Activated CD4-positive, CD25-positive, alpha-beta regulatory T cell treated with anti-CD3 and anti-CD28 coated beads, Interleukin-2, amount 50 U/mL, for 16 hours (primary cell): ENCODE measurements at places on chromosomes 2 and 18.

GRCh38 chr18:77079954-77080682, 52.5 kb downstream of the MBP start:
- no peak for DNase-seq

- no peak for DNase-seq
Observed at GRCh38 chr2:100246163-100247145, 75.8 kb downstream of the LONRF2 start.

DNA sequence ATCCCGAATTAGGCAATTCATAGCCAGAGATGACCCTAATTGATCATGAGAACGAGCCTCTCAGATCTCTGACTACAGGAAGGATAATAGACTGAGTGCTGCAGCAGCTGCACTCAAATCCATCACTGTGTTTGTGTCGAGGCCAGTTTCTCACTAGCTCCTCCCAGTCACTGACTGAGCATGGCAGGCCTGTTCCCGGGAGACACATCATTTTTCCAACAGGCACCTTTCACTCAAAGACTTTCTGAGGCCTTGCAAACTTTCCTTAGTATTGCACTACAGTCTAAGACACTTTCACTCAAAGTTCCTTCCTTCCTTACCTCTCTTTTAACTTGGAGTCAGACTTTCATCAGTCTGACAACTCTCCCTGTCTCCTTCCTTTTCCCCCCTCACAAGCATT, 13.7 kb downstream of the SOS1 start:
- no peak for DNase-seq

- DNase-seq = no peak
Observed at GRCh38 chr2:95700519-95700918, 108.7 kb downstream of the TRIM43 start.

DNA sequence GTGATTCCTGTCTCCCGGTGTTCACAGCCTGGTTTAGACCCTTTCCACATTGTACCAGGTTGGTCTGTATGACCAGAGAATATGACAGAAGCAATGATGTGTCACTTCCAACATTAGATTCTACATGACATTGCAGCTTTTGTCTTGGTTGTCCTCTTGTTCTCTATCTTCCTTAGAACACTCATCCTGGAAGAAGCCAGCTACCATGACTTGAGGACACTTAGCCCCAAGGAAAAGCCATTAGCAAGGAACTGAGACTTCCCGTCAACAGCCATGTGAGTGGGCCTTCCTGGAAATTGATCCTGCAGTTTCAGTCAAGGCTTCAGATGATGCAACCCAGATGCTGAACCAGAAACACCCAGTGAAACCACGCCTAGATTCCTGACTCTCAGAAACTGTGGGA, 143.3 kb downstream of the MREG start:
- no peak for DNase-seq

DNA sequence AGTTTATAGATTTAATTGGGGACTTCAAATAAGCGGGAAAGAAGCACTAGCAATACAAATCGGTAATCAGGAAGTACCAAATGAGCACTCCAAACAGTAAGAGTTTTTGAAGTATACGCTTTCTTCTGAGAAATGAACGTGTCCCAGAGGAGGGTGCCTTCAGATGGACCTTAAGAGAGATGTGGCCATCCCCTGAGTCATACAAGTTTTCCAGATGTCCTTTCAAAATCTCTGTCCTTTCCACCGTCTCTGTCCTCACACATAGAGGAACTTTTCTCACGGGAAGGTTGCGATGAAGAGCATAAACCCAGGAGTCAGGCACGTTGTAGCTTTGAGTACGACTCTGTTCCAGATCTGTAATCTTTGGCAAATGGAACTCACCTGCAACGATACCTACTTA, 1.7 kb upstream of the SMAD2 start:
- DNase-seq = no peak

GRCh38 chr2:20618468-20618885, 32.4 kb downstream of the HS1BP3 start:
- no peak for DNase-seq

DNA sequence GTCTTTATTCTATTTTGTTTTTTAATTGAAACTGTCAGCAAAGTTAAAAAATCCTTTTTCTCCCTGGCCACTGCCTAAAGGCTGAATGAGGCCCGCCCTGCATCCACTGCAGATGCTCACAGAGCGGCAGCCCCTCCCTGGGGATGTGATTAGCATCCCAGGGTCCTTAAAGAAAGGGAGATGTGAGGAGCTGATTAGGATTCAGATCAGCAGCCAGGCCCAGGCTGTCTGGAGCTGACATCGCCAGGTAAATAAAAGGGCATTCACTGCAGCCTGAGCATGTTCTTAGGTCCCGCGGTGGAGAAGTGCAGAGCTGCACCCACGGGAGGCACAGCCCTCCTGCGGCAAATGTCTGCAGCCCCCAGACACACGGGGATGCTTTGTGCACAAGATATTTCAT, 83.8 kb downstream of the LONRF2 start:
- DNase-seq = no peak

GRCh38 chr18:79720359-79720733, 40.7 kb downstream of the CTDP1 start:
- no peak for DNase-seq

GRCh38 chr18:63970809-63971205, 926 bp downstream of the SERPINB8 start:
- no peak for DNase-seq

GRCh38 chr2:165440367-165440766, 29.1 kb upstream of the CSRNP3 start:
- DNase-seq = no peak

DNA sequence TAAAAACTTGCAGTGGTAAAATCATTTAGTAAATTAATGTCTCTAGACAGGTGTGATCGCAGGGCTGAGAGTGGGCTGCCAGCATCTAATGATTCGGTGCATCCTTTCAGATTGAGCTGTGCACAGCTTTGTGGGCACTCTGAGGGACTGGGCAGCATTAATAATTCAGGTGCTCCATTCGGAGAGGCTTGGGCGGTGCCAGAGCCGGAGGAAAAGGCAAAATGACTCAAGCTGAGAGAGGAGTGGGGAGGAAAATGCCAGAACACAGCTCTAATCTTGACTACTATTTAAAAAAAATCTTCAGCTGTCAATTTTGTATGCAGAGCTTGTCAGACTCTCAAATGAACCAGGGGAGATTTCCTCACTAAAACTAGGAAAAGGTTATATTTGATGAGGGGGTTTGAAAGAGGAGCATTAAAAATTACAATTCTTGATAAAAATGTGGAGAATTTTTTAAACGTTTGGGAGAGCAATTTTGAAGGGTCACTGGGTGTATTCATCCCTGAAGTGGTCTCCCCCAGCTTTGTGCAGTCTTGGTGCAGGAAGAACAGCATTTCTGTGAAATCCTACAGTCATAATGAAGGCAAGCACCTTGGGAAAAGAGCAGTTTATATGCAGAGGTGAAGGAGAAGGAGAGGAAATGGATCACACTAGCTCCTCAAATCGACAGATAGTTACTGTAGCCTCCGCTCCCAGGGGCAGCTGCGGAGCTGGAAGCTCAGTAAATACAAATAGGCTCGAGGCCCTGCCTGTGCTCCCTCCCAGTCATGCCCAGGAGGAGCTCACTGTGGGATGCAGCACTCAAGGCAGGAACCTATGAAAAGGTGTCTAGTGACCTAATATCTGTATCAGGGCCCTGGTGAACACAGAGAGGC, 535.4 kb upstream of the RAB6C start:
- DNase-seq = no peak

GRCh38 chr2:201633661-201634249, 9.5 kb downstream of the TMEM237 start:
- DNase-seq = no peak

DNA sequence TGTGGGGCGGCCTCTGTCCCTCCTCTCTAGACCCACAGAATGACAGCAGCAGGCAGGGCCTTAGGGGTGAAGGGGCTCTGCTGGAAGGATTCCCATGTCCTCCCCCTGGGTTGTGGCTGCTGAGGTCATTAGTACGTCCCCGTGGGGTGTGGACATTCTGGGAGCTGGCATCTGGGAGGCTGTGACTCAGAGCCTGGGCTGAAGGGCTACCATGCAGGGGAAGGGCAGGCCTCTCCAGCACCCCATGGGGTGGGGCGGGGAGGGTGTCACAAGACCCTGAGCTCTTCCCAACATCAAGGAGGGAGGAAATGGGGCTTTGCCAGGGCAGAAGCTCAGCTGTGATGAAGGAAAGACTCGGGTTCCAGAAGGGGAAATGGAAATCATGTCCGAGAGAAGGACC, 105.8 kb upstream of the SMAD2 start:
- DNase-seq = no peak

DNA sequence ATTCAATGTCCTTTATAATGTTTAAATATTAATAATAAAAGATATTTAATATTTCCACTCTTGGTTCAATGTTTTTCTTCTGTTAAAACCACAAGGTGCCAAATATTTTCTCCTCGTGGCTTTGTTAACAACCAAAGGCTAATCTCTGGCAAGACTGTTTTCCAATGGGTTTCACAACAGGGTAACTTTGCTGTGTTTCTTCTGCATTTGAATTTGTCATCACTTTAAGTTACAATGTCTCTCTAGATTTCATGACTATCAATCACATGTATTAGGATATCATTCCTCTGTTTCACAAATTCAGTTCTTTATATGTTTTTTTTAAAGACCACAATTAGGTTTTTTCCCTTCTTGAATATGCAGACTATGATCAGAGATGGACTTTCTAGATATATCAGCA, 469.8 kb upstream of the ACVR2A start:
- no peak for DNase-seq

DNA sequence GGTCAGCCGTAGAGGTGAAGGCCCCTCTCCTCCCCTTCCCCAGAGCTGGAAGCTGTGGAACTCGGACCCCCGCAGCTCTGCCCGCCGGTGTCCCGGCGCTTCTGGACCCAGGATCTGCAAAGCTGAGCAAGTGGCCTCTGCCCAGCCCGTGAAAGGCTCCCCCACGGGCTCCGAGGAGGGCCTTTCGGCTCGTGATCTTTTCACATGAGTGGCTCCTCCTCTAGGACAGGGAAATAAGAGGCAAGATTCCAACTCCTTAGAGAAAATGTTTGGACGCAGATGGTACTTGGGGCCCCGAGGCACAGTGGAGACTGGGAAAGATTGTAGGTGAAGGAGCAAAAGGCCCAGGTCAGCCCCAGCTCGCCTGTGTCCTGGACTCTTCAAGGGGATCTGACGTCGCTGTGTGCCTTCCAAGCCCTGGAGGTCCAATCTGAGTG, 48.2 kb upstream of the SP3 start:
- DNase-seq = no peak

GRCh38 chr2:213015387-213016165, 135.8 kb downstream of the IKZF2 start:
- DNase-seq = no peak

GRCh38 chr2:65737452-65738011, 305.1 kb upstream of the SPRED2 start:
- DNase-seq = no peak

- DNase-seq = no peak
Observed at GRCh38 chr18:22432657-22433137, 15.0 kb upstream of the CTAGE1 start.

DNA sequence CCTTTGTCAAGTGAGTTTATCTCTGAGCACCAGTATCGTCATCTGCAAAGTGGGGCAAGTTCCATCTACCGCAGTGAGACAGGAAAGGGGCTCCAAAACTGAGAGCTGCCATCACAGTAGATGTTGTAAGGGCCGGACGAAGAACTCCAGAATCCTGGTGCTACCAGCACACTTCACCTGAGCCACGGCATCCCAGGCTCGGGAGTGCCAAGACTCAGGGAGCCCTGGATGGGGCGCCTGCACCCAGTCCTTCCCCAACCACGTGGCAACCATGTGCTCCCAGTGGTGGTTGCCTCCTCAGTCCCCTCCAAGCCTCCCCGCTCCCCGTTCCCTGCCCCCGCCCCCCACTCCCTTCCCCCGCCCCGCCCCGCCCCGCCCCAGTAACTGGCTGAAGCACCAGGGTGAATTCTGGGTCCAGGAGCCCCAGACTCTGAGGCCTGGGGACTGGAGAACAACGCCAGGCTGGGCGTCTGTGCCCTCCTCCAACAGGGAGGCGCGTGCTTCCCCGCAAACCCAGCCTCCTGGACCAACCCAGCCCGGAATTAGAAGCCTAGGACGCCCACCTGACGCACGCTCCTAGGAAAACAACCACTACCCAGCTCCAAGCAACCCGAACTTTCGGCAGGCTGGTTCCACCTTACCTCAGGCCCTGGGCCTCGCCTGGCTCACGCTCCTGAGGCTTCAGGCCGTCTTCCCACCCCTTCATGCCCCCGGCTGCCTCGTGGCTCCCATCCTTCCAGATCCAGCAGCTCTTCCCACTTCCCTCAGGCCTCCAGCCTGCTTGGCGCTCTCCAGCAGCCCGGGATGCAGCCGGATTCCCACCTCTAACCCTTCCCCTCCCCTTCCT, 67.6 kb downstream of the LAMA3 start:
- no peak for DNase-seq

- no peak for DNase-seq
Observed at GRCh38 chr18:73232933-73233332, 365.1 kb upstream of the NETO1 start.

DNA sequence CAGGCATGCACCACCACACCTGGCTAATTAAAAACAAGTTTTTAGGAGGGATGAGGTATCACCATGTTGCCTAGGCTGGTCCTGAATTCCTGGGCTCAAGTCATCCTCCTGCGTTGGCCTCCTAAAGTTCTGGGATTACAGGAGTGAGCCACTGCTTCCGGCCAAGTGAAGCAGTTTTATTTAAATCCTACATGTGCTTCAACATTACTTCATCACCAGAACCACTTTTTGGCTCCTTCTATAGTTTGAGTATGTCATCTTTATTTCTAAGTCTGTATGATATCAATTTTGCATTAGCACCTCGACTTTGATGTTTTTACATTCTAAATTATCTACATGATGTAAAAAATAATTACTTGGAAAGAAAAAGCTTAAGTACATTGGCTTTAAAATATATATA, 144.3 kb downstream of the FMNL2 start:
- no peak for DNase-seq

DNA sequence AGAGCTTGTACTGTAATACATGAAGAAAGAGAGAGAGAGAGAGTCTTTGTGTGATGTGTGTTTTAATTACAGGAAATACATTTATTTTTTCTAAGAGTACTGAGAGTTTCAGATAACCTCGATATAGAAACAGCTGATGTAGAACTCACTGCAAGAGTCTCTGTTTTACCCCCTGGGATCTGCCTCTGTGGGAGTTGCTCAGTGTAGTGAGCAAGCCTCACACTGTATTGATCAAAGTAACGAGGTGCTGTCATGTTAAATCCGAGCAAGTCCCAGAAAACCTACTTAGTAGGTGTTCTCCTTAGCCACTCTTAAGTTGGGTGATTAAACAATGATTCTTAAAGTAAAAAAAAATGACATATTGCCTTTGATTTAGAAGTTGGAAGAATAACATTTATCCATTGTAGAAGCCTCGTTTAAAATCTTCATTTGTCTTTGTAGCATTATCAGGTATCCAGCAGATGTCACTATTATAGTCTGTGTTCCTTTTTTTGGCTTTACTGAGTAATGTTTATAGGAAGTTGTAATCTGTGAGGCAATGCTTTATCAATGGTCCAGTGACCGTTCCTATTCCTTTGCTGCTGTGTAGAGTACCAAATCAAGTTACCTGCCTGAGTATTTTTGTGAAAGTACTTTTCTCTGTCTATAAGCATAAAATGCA, 219.0 kb downstream of the MYO3B start:
- DNase-seq = no peak
